ENCODE measurements at places on chromosomes 1 and 21. TPM values are rescaled to one million over a fixed set of nuclear protein-coding genes. Genes with fewer than 3 reads are reported as not detected.

The LAMB3 gene
- 0.47 TPM for total RNA-seq

The PTPRF gene
- total RNA-seq = 58.1 TPM

- no peak for ATAC-seq
These were observed 25.4 kb downstream of the GNAI3 start for GRCh38 chr1:109573785-109574184.

The DNASE2B gene
- not detected for total RNA-seq

GRCh38 chr1:17680308-17680707 lies 74.8 kb upstream of the ACTL8 start:
- no peak for ATAC-seq

DNA sequence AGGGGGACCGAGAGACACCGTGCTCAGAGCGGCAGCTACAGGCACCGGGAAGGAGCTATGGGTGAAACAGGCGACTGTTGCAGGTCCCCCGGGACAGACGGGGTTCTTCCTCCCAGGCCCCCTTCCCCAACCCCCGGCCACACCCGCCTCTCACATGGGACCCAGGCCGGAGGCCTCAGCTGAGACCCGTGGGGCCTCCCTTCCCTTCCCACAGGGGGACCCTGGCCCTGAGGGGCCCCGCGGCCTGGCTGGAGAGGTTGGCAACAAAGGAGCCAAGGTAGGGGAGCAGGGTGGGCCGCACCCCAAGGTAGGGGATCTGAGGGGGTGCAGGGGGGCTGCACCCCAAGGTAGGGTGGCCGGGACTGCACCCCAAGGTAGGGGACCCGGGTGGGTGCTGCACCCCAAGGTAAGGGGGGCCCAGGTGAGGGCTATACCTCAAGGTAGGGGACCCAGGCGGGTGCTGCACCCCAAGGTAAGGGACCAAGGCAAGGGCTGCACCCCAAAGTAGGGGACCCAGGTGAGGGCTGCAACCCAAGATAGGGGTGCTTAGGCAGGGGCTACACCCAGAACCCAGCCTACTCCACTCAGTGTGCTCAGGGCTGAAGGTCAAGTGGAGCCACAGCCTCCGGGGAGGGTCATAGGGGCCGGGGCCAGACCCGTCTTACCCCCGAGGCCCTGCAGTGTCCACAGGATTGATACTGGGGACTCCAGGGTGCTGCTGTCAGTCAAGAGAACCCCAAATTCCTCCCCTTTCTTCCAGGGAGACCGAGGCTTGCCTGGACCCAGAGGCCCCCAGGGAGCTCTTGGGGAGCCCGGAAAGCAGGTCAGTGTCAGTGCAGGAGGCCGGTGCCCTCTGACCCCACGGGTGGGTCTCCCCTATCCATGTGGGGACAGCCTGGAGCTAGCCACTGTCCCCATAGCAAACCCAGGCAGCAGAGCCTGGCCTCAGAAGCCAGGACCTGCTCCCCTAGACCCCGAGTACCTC lies 22.7 kb downstream of the COL6A2 start:
- ATAC-seq = no peak

DNA sequence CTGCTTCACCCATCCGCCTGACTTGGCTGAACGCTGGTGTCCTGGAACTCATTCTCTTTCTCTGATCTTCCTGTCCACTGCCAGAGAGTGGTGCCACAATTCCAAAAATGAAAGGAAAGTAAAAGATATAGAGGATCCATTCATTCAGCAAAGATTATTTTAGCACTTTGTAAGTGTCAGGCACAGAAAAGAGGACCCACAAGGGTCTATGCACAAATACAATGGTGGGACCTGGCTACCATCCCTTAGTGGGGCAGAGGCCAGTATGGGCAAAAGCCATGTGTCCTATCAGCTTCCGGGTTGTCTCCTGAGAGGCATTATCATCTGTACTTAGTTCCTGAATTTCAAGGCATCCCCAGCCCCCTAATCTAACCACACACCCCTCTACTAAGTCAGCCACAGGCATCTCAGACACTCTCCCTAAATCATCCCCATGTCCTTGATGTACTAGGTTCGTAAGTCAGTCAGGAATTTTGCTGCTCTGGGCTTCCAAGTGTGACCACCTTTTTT lies 19.0 kb downstream of the SSR2 start:
- ATAC-seq = no peak

GRCh38 chr1:228405979-228406228 lies 731 bp downstream of the TRIM11 start:
- ATAC-seq = no peak

The S100A2 gene
- total RNA-seq = 73.3 TPM

DNA sequence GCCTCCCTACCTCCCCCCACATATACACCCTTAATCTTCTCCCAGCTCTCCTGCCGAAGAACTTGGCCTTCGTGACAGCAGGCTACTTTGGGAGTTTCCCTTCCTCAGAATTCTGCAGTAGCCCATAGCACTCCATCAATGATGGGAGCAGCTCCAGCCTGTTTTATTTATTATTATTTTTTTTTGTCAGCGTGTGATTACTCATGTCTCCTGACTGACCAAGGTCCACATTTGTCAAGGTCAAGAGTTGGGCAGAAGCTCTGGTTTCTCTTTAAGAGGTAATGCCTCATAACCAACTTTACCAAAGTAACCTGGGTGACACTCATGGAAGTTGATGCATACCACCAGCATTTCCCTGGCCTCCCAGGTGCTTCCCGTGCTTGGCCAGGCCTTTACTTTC lies 125.4 kb downstream of the ZZZ3 start:
- no peak for ATAC-seq

GRCh38 chr1:246051909-246052518 lies 455.1 kb downstream of the SMYD3 start:
- no peak for ATAC-seq

The GREM2 gene
- 1.8 TPM for total RNA-seq

DNA sequence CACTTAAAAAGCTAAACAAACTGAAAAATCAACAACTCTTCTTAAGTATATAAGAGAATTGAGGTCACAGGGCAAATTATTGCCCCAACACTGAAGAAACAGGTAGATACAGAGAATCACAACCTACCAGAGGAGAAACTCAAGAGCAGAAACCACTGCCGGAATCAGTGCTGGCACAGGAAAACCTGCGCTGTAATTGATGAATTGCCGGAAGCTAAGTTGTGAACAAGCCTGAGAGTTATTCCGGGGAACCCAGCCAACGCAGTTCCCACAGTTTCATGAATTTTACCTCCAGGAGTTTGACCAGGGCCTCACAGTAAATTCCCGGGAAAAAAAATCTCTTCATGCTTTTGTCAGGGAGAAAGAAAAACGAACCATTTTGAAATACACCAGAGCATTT lies 657.1 kb upstream of the BRINP3 start:
- no peak for ATAC-seq

The AGMAT gene
- total RNA-seq = not detected

- ATAC-seq = no peak
These were observed 8.0 kb upstream of the PKP1 start for GRCh38 chr1:201275253-201275666.

The CFAP45 gene
- 0.27 TPM for total RNA-seq

DNA sequence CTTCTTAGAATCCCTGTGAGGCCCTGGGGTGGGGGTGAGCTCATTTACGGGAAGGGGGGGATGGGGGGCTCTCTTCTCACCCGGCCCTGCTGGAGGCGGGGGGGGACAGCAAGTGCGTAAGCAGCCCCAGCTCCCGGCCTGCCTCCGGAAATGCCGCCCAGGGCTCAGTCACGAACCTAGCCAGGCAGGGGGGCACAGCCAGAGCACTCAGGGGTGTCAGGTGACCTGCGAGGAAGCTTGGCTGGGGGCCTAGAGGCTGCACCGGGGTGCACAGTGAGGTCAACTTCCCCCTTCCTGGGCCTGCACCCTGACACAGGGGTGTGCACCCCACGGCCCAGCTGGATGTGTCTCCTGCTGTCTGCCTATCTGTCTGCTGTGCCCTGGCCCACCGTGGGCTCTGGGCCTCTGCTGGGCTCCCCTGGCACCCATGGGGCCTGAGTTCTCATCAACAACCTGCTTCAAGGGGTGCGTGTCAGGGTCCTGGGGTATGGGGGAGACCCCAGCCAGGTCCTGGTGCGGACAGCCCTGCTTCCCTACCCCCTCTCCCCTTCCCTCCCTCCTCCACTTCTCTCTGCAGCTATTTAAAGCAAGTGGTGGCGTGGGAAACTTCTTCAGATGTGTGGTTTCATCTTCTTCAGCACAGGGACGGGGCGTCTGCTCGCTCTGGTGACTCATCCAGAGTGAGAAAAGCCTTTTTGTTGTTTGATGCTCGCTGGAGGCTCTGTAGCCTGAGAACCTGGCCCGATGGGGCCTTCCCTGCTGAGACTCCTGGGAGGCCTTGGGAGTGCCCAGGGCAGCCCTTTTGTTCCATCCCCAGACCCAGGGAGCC lies 92.5 kb upstream of the RUNX3 start:
- peak; percentile 63 for ATAC-seq

The CCDC27 gene
- not detected for total RNA-seq

DNA sequence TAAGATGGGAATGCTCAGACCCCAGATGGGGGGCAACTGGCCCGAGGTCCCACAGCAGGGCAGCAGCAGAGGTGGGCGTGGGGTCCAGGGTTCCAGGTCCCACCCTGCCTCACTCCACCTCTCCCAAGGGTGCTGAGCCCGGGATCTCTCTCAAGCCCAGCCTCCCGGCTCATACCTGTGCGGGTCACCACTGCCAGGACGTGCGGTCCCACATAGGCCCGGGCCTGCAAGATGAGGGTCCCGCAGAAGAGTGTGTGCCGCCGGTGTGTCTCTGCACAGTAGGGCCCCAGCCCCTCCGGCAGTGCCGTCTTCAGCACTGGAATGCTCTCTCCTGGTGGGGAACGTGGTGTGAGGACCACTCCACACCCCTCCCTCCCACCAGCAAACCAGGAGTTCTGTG lies 14.9 kb downstream of the ATP13A2 start:
- ATAC-seq = no peak

DNA sequence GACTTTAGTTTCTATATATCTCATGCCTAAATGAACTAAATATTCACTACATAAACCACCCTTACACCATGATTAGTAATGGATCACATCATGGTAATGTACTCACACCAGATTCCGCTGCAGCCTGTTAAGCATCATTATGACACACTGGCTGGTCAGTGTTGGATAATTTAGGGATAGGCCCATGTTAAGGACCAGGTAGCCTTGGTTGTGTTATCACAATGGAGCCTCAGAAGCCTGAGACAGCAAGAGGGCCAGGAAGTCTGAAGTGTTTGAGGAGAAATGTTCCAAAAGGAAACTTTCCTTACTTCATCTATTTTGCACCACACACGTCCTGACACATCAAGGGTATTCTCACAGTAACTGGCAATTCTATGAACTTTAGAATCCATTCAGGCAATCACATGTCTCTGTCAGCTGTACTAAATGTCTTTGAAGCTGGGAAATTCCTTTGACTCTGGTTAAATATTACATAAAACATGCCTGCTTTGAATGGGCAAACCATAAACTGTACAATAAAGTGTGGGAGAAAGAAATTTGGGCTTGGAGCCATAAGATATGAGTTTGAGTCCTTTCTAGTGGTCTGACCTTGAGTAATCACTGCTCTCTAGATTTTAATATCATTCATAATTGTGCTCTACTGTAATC lies 105.3 kb upstream of the DPT start:
- ATAC-seq = no peak

DNA sequence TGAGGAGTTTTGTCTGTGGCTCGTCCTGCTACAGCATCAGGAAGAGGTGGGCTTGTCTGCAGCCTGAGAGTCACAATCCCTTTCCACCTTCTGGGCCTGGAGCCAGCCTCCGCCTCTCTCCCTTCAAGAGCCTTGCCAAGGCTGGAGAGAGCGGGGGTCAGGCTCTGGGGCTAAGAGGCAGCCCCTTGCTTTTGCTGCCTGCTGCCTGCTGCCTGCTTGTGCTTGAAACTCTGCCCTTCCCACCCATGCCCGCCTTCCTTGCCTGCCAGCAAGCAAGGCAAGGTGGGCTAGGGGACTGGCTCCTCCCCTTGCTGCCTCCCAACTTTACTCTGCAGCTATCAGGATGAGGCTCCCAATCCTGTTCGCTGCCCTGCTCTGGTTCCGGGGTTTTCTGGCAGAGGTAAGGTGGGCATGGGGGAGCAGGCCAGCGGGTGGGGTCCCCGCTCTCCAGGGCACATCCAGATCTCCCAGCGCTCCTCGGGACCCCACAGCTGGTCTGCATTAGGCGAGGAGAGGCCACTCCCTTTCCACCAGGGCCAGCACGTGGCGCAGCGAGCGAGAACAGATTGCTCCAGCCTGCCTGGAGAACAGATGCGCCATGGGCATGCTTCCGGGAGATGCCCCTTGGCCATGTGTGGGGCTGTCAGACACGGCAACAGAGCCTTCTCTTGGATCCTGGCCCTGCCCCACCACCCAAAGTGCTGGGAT lies 7.5 kb upstream of the PTPN7 start:
- ATAC-seq = peak; percentile 32

GRCh38 chr1:82423174-82423815 lies 622.6 kb downstream of the ADGRL2 start:
- ATAC-seq = no peak

- ATAC-seq = no peak
These were observed 1.5 kb downstream of the KIRREL1 start for GRCh38 chr1:157994704-157995582.

The PTPRC gene
- 6.1 TPM for total RNA-seq

DNA sequence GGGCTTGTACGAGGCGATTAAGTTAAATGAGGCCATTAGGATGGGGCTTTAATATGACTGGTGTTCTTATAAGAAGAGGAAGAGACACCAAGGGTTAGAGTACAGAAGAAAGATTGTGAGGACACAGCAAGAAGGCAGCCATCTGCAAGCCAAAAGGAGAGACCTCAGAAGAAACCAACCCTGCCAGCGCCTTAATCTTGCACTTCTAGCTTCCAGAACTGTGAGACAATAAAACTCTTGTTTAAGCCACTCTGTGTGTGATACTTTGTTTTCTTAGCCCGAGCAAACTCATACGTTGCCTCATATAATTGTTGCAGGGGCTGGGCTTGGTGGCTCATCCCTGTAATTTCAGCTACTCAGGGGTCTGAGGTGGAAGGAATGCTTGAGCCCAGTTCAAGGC lies 33.6 kb upstream of the RGS16 start:
- ATAC-seq = no peak

The OR2T29 gene
- not detected for total RNA-seq

The KCNK2 gene
- 3.7 TPM for total RNA-seq

The TSPAN1 gene
- total RNA-seq = 1.2 TPM

DNA sequence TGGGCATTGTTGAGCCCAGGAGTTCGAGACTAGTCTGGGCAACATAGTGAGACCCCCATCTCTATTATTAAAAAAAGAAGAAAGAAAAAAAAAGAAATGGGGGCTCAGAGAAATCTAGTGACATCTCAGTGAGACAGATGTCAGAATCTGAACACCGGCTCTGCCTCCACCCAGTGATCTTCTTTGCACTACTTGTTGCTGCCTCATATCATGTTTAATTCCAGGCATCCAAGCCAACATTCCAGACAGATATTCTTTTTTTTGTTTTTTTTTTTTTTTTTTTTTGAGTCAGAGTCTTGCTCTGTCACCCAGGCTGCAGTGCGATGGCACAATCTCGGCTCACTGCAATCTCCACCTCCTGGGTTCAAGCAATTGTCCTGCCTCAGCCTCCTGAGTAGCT lies 5.0 kb upstream of the ARL8A start:
- no peak for ATAC-seq

DNA sequence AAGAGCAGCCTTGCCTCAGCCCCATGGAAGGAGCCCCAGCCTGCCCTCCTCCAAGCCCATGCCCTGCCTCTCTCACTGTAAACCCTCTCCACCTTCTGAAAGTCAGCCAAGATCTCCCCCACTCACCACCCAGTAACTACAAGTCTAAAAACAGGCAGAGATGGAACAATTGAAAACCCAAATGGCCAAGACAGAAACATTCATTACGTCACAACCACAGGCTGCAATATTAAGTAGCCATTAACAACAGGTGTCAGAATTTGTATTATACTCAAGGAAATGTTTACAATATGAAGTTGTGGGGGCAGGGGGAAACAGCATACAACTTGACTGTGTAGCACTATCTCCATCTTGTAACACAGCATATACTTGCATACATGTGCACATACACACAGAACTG lies 2.4 kb downstream of the IRF6 start:
- no peak for ATAC-seq

The CLSTN1 gene
- total RNA-seq = 68.2 TPM

All from gastroesophageal sphincter (tissue), 4 donors.